CD4-positive, alpha-beta T cell treated with Interleukin-15 for 4 hours (primary cell): ENCODE measurements at places on chromosomes 16 and 17.

GRCh38 chr17:50048146-50048720 is 7.7 kb upstream of the ITGA3 start:
- no peak for DNase-seq

DNA sequence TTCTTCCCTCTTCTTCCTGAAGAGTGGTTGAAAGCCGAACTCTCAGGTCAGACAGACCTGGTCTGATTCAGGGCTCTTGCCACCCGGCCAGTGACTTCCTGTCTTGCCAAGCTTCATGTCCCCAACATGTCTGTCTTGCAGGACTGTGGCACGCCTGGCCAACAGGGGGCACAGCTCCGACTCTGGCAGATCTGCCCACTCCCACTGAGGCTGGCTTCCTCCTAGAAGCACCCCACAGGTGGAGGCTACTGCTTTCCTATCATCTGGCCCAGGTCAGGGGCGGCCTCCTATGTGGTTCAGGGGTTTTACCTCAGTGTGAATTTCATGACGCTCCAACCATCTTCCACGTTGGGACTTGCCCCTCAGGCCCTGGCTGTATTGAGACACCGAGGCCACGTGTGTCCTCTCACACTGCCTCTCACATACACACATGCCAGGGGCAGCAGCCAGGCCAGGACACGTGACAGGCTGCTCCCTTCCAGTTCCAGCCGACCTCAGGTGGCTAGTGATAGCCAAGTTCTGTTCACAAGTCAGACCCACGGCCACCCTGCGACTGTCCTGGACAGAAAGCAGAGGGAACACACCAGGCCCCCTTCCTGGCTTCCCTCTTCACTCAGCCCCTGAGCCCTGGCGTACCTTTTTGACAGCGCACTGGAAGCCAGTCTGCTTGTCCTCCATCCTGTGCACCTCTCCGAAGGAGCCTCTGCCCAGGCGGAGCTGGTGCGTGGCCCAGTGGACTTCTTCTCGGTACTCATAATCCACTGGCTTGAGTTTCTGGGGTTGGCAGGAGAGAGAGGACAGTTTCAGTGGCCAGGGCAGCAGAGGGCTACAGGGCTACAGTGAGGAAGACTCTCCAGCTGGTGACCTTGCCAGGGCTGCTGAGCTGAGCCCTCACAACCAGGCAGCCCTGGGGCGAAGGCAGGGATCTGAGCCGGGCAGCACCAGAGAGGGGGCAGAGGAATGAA is 22.6 kb upstream of the SPATA32 start:
- DNase-seq = no peak

GRCh38 chr17:74754832-74755231 is 6.4 kb downstream of the NHERF1 start:
- no peak for DNase-seq

DNA sequence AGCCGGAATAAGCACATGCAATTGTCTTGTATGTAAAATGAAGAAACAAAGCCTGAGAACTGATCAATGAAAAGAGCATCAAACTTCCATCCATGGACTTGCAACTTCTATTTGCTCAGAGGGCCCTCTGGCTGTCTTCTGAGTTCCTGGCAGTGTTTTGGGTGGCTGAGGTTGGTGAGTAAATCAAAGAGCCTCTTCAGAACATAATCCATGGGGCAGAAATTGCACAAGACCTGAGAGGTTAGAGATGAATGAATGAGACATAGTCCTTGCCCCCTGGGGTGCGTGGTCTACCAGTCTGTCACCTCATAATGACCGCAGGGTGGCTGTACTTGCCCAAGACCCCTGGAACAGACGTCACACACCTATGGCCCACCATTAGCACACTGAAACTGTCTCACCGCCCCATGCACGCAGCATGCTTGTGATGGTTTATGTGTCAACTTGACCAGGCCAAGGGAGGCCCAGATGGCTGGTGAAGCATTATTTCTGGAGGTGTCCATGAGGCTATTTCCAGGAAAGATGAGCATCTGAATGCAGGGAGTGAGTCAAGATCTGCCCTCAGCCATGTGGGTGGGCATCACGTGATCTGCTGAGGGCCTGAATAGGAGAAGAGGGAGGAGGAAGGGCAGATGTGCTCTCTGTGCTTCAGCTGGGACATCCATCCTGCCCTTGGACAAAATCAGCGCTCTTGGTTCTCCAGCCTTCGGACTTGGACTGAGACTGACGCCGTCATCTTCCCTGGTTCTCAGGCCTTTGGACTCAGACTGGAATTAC is 8.3 kb downstream of the PIK3R6 start:
- no peak for DNase-seq

DNA sequence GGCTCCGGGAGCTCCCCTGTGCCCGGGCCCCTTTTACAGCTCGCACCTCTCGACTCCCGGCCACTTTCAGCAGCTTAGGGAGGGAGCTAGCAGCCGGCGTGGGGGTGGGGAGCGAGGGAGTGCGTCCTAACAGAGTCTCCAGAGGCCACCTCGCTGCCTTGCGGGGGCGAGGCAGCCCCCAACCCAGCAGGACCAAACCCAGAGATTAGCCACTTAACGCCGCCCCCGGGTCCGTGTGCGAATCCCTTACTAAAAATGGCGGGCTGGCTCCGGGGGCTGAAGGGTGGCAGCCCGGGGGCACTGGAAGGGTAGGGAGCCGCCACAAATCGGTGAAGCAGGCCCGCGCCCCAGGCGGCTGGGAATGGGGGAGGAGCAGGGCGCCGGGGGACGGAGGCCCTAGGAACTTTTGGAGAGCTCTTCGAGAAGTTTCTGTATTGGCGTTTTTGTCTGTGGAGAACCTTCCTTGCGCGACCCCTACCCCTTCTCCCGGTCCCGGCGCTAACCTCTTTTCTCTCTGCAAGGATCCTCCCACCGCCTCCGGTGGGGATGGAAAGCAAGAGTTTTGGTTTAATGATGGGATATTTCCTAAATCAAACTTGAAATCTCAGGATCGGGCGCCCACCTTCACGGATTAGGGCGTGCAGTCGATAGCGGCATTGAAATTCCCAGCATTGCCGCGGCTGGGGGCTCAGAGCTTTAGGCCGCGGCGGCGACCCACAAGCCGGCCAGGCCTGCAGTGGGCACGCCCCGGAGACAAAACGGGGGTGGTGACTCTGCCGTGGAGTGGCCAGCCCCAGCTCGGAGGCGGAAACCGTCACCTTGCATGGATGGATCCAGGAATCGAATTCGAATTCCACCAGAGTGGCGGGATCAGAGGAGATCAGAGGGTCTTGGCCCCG is 793 bp upstream of the IRX3 start:
- no peak for DNase-seq

GRCh38 chr17:75153780-75154194 is 525 bp downstream of the JPT1 start:
- no peak for DNase-seq

DNA sequence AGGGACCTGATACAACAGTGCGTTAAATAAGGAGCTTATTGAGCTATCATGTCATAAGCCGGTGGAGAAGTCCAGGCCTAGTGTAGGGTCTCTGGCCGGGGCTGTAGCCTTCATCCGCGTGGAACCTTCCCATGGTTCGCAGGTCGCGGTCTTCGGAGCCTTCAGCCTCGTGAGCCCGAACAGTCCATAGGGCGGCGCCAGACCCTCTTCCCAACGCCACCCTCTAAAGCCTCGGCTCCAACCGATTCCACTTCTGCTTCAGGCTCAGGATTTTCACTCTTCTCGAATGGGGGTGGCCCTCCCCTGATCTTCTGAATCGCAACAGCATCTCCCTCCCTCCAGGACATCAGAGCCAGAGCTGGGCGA is 10.3 kb upstream of the BRCA1 start:
- DNase-seq = no peak

DNA sequence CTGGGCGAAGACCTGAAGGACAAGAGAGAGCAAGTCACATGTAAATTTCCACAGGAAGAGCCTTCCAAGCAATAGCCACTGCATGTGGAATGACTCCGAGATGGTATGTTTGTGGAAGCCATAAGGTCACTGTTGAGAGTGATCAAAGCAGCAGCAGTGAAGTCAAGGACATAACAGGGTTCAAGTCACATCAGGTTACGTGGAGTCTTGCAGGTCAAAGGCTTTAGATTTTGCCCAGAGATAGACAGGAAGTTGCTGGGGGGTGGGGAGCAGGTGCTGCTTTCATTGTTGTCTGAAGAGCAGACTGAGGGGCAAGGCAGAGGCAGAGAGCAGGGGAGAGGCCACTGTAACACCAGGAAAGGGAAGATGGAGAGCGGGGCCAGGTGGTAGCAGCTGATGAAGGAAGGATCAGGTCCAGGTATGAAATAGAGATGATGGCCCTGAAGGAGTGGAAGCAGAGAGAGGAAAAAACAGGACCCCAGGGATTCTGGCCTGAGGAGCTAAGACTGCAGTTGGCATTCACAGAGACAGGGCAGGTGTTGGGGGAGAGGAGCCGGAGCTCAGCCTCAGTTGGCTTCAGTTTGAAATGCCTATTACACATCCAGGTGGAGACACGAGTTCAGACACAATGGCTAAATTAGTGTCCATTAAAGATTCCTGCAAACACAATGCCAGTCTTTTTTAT is 129.3 kb upstream of the AXIN2 start:
- no peak for DNase-seq

DNA sequence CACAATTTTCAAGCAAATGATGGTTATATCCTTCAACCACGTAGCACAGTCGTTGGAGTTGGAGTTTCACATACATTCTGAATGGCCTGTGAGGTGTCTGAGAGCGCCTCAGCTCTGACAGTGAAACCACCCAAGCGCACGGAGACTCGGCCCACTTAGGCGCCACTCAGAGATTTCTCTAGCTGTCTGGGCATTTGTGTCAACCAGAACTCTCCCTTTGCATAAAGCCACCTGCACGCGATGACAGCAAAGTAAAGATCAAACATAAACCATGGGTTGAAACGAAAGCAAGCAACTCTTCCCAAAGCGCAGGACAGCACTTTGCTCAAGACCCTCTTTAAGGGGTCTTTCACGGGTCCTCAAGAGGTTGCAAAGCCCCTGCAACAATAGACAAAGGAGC is 533 bp downstream of the SLC6A4 start:
- DNase-seq = no peak

DNA sequence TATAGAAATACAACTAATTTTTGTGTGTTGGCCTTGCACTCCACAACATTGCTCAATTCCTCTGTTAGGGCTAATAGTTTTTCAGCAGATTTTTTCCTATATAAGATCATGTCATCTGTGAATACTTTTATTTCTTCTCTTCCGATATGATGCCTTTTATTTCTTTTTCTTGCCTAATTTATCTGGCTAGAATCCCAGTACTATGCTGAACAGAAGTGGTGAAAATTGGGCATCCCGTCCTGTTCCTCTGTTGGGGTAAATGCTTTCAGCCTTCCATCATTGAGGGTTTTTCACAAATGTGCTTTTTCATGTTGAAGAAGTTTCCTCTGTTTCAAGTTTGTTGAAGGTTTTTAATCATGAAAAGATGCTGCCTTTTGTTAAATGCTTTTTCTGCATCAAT is 22.7 kb upstream of the TNFRSF13B start:
- DNase-seq = no peak

DNA sequence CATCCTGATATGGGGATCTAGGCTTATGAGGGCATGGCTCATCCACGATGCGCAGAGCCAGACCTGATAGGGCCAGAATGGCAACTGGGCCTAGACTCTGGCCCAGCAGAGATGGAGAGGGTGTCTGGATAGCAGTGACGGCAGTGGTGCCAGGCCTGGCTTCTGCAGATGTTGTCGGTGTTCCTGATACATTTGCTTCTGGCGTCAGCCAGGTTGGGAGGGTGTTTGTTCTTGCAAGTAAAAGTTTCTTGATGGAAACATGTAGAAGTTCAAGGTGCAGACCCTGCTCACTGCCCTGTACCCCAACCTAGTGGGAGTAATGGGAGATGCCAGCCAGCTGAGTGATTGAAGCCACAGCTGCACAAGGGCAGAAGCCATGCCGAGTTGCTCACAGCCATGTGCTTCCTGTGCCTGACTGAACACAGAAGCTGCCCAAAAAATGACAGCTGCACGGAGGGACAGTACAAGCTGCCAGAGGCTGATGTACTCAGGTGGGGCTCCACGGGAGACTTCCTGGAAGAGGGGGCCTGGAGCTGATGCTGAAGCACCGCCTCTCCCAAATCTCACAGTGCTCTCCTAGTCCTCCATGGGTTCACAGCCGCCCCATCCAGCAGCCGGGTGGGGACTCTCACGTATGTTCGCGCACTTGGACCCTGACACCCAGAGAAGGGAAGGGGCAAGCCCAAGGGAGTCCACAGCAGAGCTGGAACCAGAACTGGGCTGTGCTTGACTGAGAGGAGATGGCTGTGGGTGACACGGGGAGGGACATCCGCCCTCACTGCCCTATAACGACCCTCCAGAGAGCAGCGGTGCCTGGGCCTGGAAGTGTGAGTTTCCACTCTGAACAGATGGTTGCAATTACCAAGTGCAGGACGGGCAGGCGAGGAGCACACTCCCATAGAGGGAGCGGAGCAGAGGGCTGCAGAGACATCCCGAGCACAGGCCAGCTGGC is 78.7 kb downstream of the N4BP1 start:
- no peak for DNase-seq

- no peak for DNase-seq
Measured at GRCh38 chr16:75821117-75821516, 94.8 kb upstream of the CPHXL start.

- peak; percentile 72 for DNase-seq
Measured at GRCh38 chr16:89860747-89861304, 12.6 kb upstream of the TCF25 start.

DNA sequence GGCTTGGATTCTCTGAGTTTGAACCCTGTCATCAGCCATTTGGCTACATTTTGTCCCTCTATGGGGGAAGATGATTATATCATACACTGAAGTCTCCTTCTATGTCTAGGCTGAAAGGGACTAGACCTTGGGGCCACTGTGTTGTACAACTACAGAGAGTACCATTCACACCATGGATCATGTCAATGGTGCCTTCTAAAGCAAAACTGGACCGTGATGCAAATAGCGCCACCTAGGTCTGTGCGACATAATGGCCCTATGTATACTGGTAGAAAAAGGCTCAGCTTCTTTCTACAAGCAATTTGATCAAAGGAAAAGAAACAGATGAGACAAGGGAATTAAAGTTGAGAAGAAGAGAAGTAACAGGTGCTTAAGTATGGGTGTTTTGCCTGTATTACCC is 100.7 kb downstream of the LYRM1 start:
- no peak for DNase-seq

- peak; percentile 60 for DNase-seq
Measured at GRCh38 chr17:82449131-82449882, 1.2 kb downstream of the CYBC1 start.

DNA sequence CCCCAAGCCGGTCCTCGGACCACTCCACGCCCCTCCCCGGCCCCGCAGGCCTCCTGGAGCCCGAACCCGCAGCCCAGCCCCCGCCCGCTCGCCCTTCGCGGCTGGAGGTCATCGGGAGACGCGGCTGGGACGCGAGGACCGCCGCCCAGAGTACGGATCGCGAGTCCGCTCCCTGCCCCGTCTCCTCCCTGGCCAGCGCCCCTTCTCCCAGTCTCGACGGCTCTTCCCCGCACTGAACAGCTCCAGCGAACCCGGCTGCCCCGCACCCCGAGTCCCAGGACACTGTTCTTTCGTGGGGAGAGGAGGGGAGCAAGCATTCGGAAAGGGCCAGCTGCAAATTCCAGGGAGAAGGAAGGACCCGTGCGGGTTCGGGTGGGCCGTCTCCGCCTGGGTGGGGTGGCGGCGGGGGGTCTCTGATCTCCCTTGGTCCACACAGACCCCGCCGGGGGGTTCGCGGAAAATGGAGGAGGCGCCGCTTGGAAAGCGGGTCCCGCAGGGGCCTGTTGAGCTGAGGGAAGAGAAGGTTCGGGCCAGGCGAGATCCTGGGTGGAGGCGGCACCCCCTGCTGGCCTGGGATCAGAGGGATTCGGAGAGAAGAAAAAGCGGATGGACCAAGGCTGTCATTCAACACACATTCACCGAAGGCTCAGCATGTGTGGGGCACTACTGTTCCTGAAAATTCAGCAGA is 632 bp upstream of the RTN4RL1 start:
- no peak for DNase-seq

GRCh38 chr16:66551348-66551759 is 1.0 kb upstream of the CKLF start:
- peak; percentile 69 for DNase-seq
